Inflammatory macrophage (primary cell): ENCODE measurements at places on chromosomes 4 and X.

DNA sequence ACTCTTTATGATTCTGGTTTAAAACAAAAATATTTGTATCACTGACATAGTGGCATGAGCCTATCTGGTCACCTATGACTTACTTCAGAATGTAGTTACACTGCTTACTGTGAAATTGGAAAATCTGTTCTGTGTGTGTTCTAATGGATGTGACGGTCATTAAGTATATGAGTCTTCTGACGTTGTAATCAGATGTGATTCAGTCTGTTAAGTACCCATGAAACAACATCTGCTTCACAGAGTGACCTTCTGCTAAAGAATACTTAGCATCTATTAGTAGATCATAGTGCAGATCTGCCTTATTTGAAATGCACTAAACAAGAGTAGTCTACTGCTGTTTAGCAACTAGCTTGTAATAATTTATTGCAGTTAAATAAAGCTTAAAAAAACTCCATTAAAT is 317.1 kb downstream of the DCTD start:
- DNase-seq: no peak

DNA sequence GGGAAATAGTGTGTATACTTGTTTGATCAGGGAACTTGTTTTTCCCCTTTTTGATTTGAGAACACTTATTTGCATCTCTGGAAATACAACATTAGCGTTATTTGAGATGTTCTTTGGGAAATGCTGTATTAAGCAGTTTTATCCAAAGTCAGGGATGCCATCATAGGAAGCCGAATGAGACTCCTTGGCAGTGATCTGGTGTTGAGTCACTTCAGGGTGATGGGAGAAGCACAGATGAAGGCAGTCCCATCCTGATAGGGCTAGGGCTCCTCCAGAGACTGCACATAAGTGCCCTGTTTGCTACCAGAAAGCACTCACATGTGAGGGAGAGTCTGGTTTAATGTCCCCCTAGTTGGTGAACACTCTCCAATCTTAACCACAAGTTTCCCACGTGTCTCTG is 62.3 kb downstream of the IL1RAPL1 start:
- no peak for DNase-seq

DNA sequence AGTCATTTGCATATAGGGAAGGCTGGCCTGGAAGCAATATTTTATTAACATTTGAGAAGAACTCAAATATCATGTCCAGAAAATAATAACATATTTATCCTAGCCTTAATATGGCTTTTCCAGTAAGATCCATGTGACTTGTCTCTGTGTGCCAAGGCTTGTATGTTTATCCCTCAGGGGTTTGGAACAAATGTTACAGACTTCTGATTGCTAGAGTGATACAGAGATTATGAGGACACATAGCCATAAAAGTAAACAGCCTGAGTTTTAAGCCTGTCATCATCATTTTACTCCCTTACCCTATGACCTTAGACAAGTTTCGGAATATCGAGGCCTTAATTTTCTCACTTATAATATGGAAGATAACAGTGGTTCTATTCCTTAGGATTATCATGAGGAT is 338.1 kb downstream of the GPAT3 start:
- no peak for DNase-seq

DNA sequence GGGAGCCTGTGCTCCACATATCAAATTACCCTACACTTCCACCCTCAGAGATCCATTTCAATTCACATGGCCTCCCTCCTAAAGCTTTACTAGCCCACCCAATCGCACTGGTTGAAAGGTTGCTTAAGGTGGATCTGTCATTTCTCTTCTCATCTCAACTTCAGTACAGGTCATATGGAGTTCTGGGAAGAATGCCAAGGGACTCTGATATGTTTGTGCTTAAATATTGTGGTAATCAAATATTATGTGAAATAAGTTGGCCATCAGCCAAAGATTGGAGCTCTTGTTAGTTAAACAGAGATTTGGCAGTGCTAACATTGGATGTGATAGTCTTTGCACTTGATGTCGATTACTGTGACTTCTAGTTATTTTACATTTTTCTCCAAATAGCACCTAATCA is 20.5 kb downstream of the SEPTIN6 start:
- no peak for DNase-seq

- no peak for DNase-seq
Observed at GRCh38 chr4:29551821-29552220, 1168.3 kb upstream of the PCDH7 start.

DNA sequence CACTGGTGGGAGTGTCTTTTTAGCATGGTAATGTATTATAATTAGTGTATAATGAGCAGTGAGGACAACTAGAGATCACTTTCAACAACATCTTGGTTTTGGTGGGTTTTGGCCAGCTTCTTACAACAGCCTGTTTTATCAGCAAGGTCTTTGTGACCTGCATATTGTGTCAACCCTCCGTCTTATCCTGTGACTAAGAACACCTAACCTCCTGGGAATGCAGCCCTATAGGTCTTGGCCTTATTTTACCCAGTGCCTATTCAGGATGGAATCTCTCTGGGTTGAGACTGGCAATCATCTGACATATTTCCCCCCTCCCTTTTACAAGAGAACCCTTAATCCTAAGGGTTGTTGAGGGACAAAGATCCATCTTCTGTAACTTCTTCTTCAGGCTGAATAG is 21.9 kb upstream of the ADH4 start:
- no peak for DNase-seq

DNA sequence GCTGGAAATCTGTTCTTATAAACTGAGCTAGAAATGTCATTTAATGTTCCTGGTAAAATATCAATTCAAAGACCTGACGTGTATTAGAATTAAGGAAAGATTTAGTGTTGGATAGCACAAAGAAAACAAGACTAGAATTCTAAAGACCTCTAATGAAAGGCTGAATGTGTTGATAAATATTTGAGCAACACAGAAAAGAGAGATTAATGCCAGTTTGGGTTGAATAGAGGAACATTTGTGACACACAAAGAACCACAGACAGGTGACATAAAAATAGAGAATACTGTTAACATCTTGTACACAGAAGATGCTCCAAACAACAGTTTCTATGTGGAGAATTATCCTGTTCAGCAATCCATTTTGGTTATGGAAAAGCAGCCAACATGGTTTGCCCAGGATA is 222.1 kb upstream of the GALNT7 start:
- no peak for DNase-seq

DNA sequence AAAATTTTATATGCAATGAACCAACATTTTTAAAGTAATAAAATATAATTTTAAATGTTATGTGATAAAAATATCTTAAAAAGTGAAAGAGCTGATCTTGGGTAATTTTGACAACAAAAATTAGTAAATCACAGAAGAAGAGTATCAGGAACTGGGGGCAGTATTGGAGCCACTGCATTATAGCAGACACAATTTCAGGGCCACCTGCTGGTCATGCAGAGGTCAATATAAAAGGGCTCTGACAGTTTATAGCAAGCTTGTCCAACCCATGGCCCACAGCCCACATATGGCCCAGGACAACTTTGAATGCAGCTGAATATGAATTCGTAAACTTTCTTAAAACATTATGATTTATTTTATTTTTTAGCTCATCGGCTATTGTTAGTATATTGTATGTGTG is 13.0 kb upstream of the LEF1 start:
- no peak for DNase-seq

GRCh38 chr4:142088906-142089305 is 452.5 kb downstream of the IL15 start:
- DNase-seq: no peak

DNA sequence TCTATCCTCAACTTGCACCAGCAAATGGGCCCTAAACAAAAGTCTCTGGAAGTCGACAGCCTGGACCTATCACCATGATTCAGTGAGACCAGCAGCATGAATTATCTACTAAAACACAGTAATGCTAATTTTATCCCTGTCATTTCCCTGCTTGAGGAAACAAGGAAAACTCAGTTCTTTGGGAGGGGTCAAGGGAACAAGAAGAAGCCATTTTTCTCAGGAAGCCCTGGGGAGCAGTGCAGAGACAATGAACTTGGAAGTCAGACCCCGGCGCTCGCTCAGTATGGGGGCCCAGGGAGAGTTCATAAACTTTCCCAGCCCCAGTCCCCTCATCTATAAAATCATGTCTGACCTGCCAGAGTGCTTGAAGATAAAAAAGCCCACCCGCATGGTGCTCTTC is 50.4 kb downstream of the DCTD start:
- DNase-seq: no peak
